ENCODE measurements at places on chromosomes 16 and 17. TPM values are rescaled to one million over a fixed set of nuclear protein-coding genes. Genes with fewer than 3 reads are reported as not detected.
A peak's percentile ranks its signal among the peaks of the same experiment; 100 is the strongest.

The TPPP3 gene
- 83.5 TPM for polyA plus RNA-seq

The CCL23 gene
- polyA plus RNA-seq, result 0.31 TPM

The PLA2G10 gene
- not detected for polyA plus RNA-seq

The OTOP2 gene
- polyA plus RNA-seq, result not detected

The PDE6G gene
- 8.9 TPM for polyA plus RNA-seq

The SLC5A11 gene
- not detected for polyA plus RNA-seq

- no peak overlapping the region for H3K4me3 ChIP-seq
- no peak for DNase-seq
- H3K27me3 ChIP-seq, result no peaks in the 10 kb centered on the region
- no peak overlapping the region for H3K27ac ChIP-seq
- no peaks in the 10 kb centered on the region for H3K36me3 ChIP-seq
Measured at GRCh38 chr17:59425085-59425931, 93.9 kb downstream of the YPEL2 start.

GRCh38 chr17:13129356-13129755 is 111.5 kb upstream of the ELAC2 start:
- no peaks in the 10 kb centered on the region for H3K27me3 ChIP-seq
- DNase-seq, result no peak
- no peaks in the 10 kb centered on the region for H3K36me3 ChIP-seq
- no peak overlapping the region for H3K27ac ChIP-seq

GRCh38 chr16:12617401-12617819 is 186.3 kb downstream of the CPPED1 start:
- no peaks in the 10 kb centered on the region for H3K27me3 ChIP-seq
- H3K4me3 ChIP-seq, result no peak overlapping the region
- no peaks in the 10 kb centered on the region for H3K36me3 ChIP-seq
- DNase-seq, result no peak
- H3K4me1 ChIP-seq, result no peaks in the 10 kb centered on the region

DNA sequence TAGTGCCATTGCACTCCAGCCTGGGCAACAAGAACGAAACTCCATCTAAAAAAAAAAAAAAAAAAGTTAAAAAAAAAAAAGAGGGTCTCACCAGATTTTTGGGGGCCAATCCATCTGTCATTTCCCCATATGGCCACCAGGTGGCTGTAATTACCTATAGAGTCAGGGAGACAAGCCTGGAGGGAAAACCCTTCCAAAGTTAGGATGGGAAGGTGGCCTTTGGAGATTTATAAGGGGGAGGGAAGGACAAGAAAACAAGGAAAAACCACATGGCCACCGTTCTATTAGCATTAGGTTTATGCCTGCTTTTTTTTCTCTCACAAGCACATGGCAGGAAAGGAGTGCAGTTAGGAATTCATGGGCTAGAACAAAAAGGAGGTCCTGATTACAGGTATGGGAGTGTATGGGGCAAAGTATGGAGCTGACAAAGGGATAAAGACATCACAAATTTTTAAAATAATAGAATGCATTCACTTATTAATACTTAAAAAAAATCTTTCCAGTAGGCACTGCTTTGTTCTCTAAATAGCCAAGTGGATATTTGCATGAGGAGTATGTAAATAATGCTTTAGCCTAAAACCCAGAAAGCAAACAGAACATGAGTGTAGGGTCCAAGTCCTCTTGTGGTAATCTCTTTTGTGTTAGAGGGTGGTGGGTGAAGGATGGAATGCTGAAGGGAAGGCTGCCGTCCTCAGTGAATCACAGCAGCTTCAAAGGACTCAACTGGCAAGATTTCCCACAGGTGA is 5.1 kb downstream of the CYB5D1 start:
- DNase-seq, result no peak
- no peak overlapping the region for H3K4me3 ChIP-seq
- H3K27me3 ChIP-seq, result no peaks in the 10 kb centered on the region
- H3K36me3 ChIP-seq, result no peaks in the 10 kb centered on the region
- peaks cover 20% of the 10 kb centered on the region for H3K4me1 ChIP-seq

DNA sequence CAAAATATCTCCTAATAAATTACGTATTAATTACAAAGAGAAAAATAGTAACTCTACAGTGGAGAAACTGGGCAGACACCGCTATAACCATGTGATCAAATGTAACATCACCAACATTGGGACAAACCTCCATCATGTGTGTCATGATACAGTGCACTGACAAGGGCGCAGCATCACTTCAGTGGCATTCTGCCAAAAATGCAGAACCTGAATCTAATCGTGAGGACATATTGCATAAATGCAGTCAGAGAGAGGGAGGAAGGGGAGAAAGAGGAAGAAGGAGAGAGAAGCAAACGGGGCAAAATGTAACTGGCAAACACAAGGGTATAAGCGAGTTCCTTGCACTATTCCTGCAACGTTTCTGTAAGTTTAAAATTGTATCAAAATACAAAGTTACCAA is 74.2 kb upstream of the MARCHF10 start:
- H3K36me3 ChIP-seq, result no peaks in the 10 kb centered on the region
- peak overlapping the region; percentile 34 for H3K27ac ChIP-seq
- H3K4me3 ChIP-seq, result no peak overlapping the region

DNA sequence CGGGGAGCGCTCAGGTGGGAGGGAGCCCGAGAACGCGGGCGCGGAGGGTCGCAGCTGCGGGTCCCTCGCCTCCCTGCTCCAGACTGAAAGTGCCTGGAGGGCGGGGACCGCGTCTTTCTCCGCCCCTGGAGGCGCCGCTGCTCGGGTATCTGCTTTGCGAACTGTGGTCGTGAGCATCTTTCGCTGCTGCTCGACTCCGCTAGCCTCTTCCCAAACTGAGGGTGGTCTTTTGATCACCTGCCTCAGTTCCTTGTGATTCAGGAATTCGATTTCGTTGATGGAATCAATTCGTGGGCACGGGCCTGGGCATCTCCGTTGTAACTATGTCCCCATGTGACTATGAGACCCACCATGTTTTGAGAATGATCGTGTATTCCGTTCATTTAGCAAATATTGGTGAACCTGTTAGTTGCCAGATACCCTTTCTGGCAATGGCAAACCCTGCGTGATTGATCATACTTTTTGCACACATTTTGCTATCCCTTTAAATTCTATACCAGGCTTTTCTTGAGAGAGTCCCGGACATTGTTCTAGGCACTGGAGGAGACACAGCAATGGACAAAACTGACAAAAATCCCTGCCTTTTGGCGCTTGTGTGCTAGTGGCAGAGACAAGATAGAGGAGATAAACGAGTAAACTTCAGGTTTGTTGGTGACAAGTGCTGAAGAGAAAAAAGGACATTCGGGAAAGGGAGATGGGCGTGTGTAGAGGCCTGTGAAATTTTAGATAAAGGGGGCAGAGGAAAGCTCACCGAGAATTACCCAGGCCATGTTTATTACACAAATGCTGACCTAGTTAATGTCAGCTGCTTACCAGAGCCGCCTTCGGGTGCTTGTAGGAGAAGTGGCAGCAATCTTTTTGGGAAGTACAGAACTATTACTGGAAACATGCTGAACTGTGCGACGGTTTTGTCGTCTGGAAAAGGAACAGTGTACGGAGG is 948 bp downstream of the UTP18 start:
- H3K36me3 ChIP-seq, result peaks cover 18% of the 10 kb centered on the region
- no peaks in the 10 kb centered on the region for H3K27me3 ChIP-seq
- peak overlapping the region; percentile 93 for H3K4me3 ChIP-seq
- H3K4me1 ChIP-seq, result peaks cover 57% of the 10 kb centered on the region
- DNase-seq, result peak; percentile 52
- peak overlapping the region; percentile 97 for H3K27ac ChIP-seq

DNA sequence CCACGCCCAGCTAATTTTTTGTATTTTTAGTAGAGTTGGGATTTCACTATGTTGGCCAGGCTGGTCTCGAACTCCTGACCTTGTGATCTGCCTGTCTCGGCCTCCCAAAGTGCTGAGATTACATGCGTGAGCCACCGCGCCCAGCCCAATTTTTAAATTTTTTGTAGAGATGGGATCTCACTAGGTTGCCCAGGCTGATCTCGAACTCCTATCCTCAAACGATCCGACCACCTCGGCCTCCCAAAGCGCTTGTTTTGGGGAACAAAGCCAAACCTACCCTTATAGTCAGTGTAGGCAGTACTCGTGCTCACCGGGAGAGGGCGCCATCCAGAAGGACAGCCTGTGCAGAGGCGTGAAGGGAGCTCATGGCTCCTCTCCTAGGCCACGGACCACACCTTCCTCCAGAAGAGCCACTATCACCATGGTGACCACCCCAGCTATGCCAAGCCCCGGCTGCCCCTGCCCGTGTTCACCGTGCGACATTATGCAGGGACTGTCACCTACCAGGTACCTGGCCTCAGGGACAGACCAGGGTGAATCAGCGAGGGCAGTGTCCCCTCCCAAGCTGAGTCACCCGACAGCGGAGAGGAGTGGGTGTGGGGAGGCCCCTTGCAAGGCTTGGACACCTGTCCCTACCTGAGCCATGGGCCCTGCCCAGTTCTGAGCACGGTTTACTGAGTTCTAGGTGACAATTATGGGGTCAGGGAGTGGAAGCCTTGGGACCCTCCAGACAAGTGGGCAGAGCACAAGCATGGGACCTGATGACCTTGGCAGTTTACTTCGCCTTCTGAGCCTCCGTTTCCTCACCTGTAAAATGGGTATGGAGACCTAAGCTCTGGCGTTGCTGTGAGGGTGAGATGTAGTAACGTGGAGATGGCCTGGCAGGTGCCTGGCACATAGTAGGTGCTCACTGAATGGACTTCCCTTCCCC is 13.7 kb downstream of the MYO15B start:
- H3K4me1 ChIP-seq, result no peaks in the 10 kb centered on the region
- H3K27ac ChIP-seq, result no peak overlapping the region
- no peak overlapping the region for H3K4me3 ChIP-seq
- peak; percentile 23 for DNase-seq
- no peaks in the 10 kb centered on the region for H3K27me3 ChIP-seq
- peaks cover 14% of the 10 kb centered on the region for H3K36me3 ChIP-seq

GRCh38 chr16:56669005-56669839 is at the start of gene MT1H:
Gene MT1H, plus strand, starts transcription at chr16:56669814. Its CDS starts 71 bp downstream, at chr16:56669885.
- H3K36me3 ChIP-seq, result no peaks in the 10 kb centered on the region
- H3K27ac ChIP-seq, result no peak within 1 kb of the TSS
- no peak within 1 kb of the TSS for H3K4me3 ChIP-seq
- no peak for DNase-seq

GRCh38 chr17:28889996-28890395 is 7.5 kb downstream of the FLOT2 start:
- H3K27ac ChIP-seq, result peak overlapping the region; percentile 25
- DNase-seq, result no peak
- no peaks in the 10 kb centered on the region for H3K27me3 ChIP-seq

GRCh38 chr16:46673320-46674013 is 15.5 kb downstream of the VPS35 start:
- DNase-seq, result peak; percentile 71
- peaks cover 97% of the 10 kb centered on the region for H3K36me3 ChIP-seq
- no peak overlapping the region for H3K4me3 ChIP-seq

GRCh38 chr17:20043021-20043420 is 33.9 kb downstream of the SPECC1 start:
- peaks cover 11% of the 10 kb centered on the region for H3K4me1 ChIP-seq
- DNase-seq, result no peak
- no peak overlapping the region for H3K27ac ChIP-seq
- H3K4me3 ChIP-seq, result no peak overlapping the region

DNA sequence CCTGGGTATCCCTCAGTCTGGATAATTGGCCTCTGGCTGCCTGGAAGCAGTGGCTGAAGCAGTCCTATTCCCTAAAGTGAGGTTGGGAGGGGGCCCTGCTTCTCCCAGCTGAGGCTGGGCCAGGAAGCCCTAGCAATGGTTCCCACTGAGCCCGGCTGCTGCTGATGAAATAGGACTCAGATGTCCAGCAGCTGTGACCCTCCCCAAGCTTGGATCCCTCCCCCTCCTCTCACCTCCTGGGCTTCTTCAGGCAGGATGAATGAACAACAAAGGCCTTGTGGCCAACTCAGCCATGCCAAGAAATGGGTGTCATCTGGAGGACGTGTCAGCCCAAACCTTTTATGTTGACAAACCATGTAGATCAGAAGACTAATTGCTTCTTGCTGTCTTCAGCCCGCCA is 42.0 kb downstream of the AXIN2 start:
- H3K36me3 ChIP-seq, result no peaks in the 10 kb centered on the region
- no peaks in the 10 kb centered on the region for H3K27me3 ChIP-seq
- no peaks in the 10 kb centered on the region for H3K4me1 ChIP-seq

DNA sequence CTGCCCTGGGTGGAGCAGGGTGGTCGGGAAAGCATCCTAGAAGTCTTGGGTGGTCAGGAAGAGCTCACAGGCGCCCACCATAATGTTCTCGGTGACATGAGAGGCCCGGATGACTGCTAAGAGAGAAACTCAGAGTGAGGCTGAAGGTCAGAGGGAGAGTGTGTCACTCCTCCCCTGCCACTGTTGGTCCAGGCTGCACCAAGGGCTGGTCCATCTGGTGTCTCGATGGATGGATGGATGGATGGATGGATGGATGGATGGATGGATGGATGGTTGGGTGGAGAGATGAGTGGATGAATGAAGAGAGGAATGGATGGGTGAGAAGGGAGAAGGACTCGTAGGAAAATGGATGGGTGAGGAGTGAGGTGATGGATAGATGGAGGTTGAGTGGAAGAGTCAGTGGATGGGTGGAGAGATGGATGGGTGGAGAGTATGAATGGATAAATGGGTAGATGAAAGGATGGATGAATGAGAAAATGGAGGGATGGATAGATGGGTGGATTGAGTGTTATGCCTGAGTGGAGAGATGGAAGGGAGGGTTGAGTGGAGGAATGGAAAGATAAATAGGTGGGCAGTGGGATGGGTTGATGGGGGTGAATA is 43.0 kb downstream of the BEAN1 start:
- no peak for DNase-seq
- H3K4me1 ChIP-seq, result no peaks in the 10 kb centered on the region
- no peak overlapping the region for H3K27ac ChIP-seq
- H3K36me3 ChIP-seq, result no peaks in the 10 kb centered on the region

DNA sequence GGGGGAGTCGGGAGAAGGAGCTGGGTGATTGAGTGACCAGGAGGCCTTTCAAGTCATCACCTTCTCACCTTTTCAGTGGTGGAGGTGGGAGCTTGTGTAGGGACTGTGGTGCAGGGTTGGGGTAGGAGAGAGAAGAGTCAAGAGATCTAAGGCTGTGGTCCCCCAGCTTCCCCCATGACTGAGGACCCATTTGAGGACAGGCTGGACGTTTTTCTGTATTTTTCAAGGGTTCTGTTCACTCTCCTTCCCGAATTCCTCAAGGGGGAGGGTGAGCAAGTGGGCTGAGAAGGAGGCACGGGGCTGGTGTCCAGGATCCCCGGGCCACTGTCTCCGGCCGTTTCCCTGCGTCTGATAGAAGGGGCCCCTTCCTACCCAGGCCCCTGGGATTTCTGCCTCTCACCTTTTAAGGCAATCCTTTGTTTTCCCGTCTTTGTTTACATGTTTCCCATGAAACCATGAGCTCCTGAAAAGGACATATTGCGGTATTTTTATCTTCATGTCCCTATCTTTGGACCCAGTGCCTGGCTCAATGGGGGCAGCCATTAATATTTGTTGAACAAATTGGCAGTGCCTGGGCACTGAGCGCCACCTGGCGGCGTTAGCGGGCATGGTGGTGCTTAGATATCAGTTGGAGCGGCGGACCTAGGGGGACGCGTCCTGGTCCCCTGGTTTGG is 9.2 kb upstream of the CD300A start:
- H3K27me3 ChIP-seq, result peaks cover 8% of the 10 kb centered on the region
- H3K4me1 ChIP-seq, result peaks cover 41% of the 10 kb centered on the region
- peak; percentile 74 for DNase-seq
- H3K27ac ChIP-seq, result no peak overlapping the region

Data from CD14-positive monocyte (primary cell).